ENCODE measurements at places on chromosomes 1 and 21.

GRCh38 chr1:200040481-200041138 is 13.1 kb downstream of the NR5A2 start:
- no peak for DNase-seq

GRCh38 chr1:47405697-47406096 is 10.4 kb upstream of the FOXE3 start:
- no peak for DNase-seq

DNA sequence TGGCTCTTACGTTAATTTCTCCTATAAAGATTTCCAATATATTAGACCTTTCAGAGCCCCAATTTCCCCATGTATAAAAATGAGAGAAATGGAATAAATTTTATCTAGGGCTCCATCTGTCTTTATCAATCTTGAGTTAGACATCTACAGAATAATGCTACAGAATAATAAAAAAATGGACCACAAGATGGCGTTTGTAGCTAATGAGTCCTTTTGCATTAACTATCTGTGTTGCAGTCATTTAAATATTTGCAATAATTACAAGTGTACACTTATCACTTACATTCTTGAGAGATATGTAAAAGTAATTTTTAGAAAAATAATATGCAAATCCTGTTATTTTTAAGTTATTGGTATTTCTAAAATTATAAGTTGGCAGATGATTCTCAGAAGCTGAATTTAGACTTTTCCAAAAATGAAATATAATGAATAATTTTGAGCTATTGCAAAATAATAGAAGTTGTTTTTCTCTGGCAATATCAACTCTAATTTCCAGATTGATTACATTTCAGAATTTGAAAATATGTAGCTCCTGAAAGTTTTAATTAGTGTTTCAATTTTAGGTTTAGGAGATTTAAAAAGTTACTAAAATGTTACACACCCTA is 87.7 kb downstream of the SNX7 start:
- DNase-seq = no peak

- no peak for DNase-seq
These were observed 438.0 kb upstream of the VAMP3 start for GRCh38 chr1:7333094-7333493.

DNA sequence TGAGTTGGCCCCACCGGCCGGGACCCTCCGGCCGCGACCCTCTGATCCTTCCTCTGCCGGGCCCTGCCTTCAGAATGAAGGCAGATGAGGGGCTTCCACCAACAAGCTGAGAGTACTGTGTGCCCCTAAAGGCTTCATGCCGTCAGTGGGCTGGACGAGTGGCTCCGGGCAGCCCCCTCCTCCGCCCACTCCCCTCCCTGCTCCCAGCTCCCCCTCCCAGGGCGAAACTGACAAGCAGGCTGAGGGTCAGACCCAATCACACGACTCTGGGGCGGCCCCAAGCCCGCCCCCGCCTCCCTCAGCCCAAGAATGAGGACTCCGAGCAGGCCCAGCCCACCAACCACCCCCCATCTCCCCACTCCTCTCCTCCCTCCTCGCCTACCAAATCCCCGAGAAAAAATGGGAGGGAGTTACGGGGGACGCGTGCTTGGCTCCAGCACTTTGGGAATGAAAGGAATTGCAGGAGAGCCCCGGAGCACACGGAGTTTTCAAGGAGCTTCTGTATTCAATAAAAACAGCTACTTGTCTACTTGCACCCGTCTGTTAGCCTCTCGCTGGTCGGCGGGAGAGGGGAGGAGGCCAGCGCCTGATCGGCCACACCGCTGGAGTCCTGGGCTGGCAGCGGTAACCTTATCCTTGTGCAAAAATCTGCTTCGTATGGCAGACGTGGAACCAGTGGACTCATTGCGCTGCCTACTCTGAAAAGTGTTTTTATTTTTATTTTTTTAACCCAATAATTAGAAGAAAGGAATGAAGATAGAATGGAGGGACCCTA is at the start of gene COL11A1:
Gene COL11A1, minus strand, starts transcription at position 147 of the 775 bp plus-strand sequence. CDS start 344 bp downstream, outside the sequence.
- DNase-seq = no peak

DNA sequence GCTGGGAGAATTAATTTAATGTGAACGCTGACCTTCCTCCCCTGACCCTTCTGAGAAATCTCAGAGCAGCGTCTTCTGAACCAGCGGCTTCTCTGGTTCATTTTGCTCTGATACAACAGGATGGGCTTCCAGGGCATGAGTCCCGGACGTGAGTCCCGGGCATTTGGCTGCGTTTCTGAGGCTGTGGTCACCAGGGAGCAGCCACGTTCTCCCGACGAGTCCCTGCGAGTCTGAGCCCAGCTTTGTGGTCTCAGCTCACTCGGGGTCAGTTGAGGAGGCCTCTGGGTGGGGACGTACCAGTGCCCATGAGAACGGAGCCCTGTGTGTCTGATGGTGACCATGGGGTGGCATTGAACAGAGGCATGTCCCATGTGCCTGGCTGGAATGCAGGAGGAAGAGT is 17.7 kb upstream of the OBSCN start:
- no peak for DNase-seq

DNA sequence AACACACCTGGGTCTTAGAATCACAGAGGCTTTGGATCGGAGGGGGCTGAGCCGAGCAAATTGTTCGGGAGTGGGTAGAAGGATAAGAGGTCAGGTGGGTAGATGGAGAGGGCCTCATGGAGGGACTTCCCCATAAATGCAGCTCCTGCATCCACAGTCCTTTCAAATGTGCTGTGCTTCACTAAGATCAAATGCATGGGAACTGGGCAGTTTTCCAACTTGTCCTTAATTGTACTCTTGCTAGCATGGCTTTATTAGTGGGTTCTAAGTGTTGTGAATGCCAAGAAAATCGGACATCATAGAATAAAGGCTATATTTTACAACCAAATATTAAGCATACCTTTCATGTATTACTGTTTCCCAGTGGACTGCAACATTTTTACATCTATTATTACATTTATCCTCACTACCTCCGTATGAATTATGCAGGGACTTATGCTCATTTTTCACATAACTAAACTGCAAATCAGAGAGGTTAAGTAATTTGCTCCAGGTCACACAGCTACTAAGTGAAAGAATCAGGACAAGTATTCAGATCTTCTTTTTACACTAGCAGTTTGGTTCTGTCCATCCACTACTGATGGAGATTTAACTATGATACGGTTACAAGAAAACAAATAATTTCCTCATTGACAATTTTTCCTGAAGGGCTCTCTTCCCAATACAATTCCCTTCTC is 174.5 kb upstream of the RUNX1 start:
- DNase-seq = no peak

- no peak for DNase-seq
These were observed 36.8 kb upstream of the KIF1B start for GRCh38 chr1:10173582-10173981.

GRCh38 chr1:73800376-73800775 is 397.6 kb downstream of the LRRIQ3 start:
- DNase-seq = no peak

DNA sequence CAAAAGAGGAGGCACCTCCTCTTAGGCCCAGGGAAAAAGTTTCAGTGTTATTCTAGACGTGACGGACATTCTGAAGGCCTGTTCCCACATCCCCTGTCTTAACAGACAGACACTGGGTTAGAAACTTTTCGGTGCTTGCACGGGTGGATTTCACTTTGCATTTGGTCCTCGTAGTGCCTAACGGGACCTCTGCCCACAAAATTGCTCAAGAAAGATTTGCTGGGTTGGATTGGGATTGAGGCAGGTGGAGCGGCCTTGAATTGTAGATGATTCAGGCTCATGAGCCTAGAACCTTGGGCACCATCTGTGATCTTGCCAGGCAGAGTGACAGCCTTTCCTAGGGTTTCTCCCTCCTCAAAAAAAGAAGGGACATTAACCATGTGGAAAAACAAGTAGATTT is 2.8 kb downstream of the PLA2G5 start:
- no peak for DNase-seq

- DNase-seq = no peak
These were observed 14.5 kb upstream of the RNF187 start for GRCh38 chr1:228472655-228473054.

DNA sequence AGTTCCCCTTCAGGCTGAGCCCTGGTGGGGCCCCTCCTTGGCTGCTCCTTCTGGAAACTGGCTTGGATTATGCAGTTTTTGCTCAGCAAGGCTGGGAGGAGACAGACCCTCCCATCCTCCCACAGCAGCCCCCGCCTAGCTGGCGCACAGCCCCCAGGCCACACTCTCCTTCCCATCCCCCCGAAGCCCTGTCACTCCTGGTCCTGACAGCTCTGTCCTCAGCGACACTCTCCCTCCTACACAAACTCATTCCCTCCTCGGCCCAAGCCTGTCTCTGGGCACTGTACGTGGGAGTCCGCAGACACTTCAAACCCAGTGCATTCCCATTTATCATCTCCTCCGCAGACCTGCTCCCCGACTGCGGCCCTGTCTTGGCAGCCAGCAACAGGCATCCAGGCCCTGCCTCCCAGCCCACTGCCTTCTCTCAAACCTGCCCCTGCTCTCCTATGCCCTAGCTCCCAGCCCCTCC is 25.0 kb upstream of the EPHB2 start:
- DNase-seq = no peak

- no peak for DNase-seq
These were observed 36.7 kb downstream of the SLC19A1 start for GRCh38 chr21:45505416-45506021.

GRCh38 chr1:44256762-44257554 is 43.7 kb downstream of the DMAP1 start:
- DNase-seq = no peak

GRCh38 chr1:115450501-115451040 is 112.5 kb upstream of the NGF start:
- DNase-seq = no peak

- no peak for DNase-seq
These were observed 157.3 kb downstream of the GALNT2 start for GRCh38 chr1:230224101-230224960.

GRCh38 chr1:230558324-230558723 is 84.0 kb upstream of the COG2 start:
- no peak for DNase-seq

GRCh38 chr1:59596956-59597355 is 217.8 kb upstream of the HOOK1 start:
- DNase-seq = no peak

DNA sequence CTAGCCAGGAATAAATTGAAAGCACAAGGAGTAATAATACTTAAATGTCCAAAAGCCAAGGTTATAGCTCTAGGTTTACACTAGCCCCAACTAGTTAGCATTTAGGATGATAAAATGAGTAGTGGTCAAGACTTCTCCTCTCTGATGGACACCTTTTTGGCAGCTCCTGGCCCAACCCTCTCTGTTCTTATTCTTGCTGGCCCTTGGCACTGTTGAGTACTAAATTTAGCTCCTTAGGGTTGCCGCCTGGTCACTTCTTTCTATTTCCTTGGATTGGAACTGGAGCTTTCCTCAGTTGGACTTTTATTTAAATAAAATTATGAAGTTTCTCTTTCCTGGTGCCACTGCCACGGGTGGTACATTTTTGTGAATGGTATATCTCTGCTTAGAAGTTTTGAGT is 28.3 kb downstream of the ARID1A start:
- no peak for DNase-seq

- no peak for DNase-seq
These were observed 31.2 kb upstream of the TSPEAR start for GRCh38 chr21:44742418-44743153.

GRCh38 chr1:65480684-65481405 is 60.4 kb downstream of the LEPR start:
- DNase-seq = no peak

DNA sequence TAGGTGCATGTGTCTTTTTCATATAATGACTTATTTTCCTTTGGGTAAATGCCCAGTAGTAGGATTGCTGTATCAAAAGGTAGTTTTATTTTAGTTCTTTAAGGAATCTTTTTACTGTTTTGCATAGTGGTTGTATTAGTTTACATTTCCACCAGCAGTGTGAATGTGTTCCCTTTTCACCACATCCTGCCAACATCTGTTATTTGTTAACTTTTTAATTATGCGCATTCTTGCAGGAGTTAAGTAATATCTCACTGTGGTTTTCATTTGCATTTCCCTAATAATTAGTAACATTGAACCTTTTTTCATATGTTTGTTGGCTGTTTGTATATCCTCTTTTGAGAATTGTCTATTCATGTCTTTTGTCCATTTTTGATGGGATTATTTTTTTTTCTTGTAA is 1761.9 kb downstream of the PLA2G4A start:
- DNase-seq = no peak

- no peak for DNase-seq
These were observed 12.7 kb upstream of the TRAF3IP3 start for GRCh38 chr1:209743145-209743482.

GRCh38 chr1:203463469-203464062 is 12.0 kb upstream of the PRELP start:
- DNase-seq = no peak

DNA sequence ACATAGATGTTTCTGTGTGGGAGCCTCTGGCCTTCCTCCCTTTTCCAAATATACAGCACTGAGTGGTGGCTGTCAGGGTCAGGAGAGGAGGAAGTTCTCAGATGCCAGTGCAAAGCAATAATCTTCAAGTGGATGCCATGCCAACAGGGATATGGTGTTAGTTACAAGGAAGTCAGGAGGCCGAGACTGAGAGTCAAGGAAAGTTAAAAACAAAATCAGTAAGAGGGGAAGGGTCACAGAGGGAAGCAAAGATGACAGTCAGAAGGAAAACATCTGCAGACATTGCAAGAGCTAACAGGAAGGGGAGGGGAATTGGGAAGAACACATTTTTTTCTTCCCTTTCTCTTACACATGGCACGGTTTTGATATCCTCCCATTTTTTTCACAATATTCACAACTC is 691.4 kb downstream of the ADGRL2 start:
- DNase-seq = no peak

DNA sequence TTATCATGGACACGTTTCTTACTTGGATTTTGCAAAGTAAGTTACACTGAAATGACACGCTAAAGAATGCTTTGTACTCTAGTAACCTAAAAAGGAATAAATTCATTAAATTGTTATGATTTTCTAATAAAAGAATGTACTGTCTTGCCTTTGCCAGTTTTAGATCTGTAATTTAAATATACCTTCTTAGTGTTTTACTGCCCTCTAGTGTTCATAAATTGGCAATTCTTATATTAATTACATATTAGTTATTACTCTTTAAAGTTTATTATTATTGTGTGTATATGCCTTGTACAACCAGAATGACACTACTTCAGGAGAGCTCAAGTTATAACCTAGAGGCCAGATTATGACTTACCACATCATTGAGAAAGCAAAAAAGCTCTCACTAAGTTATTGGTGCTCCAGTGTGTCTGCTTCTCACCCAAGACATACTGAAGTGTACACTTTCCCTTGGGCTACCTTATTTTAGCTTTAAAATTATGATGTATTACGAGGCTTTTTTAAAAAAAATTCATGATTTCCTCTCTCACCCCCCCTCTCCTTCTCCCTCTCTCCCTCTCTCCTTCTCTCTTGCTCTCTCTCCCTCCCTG is 169.9 kb downstream of the HS2ST1 start:
- no peak for DNase-seq

DNA sequence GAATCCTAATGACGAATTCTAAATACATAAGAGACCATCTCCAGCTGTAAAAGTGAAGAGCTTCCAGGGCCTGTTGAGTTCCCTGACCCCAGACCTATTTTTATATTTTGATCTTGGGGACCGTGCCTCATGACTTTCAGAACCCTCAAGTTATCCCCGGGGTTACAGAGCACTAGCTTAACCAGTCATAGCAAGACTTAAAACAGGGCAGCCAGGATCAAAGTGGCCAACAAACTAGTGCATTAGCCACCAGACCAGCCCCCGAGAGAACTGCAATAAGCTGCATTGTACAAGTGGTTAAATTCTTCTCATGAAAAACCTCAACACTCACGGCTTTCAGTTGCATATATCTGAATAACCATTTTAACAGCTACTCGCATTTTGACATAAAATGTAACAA is 183.0 kb downstream of the BARHL2 start:
- DNase-seq = no peak

- DNase-seq = no peak
These were observed 251.1 kb upstream of the RAB4A start for GRCh38 chr1:229019663-229020271.

- no peak for DNase-seq
These were observed 4.7 kb downstream of the SHISA4 start for GRCh38 chr1:201893431-201893830.

Measured in stimulated activated CD8-positive, alpha-beta memory T cell treated with anti-CD3 and anti-CD28 coated beads, Interleukin-4, amount 100 ng/mL, for 4 hours (primary cell).